ENCODE measurements at places on chromosomes 2 and 18. TPM values are rescaled to one million over a fixed set of nuclear protein-coding genes. Genes with fewer than 3 reads are reported as not detected.

GRCh38 chr2:240604291-240604938, 17.9 kb downstream of the CAPN10 start:
- DNase-seq: peak; percentile 85

DNA sequence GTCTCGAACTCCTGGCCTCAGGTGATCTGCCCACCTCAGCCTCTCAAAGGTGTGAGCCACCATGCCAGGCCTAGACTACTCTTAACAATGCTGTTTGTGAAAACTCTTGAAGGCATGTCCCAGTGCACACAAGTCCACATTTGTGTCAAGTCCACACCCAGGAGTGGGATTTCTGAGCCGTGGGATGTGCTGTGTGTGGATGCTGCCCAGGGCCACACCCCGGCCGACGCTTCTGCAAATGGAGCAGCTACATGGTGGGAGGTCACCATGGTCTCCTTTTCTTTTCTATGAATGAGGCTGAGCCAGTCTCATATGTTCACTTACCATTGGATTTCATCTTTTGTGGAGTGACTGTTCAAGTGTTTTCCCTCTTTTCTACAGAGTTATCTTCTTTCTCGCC, 15.8 kb downstream of the SNED1 start:
- DNase-seq: no peak

Gene OR6B2
- total RNA-seq: not detected

Gene PROKR1
- total RNA-seq: not detected

Gene FSIP2
- total RNA-seq: 1.6 TPM

Gene HOXD12
- not detected for total RNA-seq

Gene TTLL4
- 33.7 TPM for total RNA-seq
